DND-41 (cell line): ENCODE measurements at places on chromosomes 1 and 21.

- no peaks in the 10 kb centered on the region for H3K27me3 ChIP-seq
- H3K27ac ChIP-seq, result no peak overlapping the region
- DNase-seq, result no peak
- H3K36me3 ChIP-seq, result no peaks in the 10 kb centered on the region
- H3K4me3 ChIP-seq, result no peak overlapping the region
Observed at GRCh38 chr1:171899838-171900237, 58.5 kb downstream of the DNM3 start.

- no peak overlapping the region for H3K4me3 ChIP-seq
- no peaks in the 10 kb centered on the region for H3K27me3 ChIP-seq
- H3K36me3 ChIP-seq, result peaks cover 82% of the 10 kb centered on the region
- H3K27ac ChIP-seq, result no peak overlapping the region
- no peak for DNase-seq
Observed at GRCh38 chr1:33296824-33297223, 24.1 kb downstream of the A3GALT2 start.

DNA sequence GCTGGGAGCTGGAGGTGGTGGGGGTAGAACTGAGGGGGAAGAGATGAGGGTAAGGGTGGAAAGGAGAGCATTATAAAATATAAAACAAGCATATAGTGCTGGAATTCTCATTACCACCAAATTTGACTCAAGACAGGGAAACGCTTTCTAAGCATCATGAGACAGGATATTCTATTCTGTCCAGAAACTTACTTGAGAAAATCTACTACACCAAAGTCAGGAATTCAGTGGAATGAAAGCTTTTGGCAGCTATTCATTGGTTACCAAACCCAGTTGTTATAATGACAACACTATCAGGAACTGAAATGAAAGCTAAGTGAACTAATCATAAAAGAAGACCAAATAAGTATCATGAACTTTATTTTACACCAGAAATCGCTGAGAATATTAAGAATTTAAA, 14.5 kb downstream of the AIDA start:
- peaks cover 26% of the 10 kb centered on the region for H3K36me3 ChIP-seq
- H3K27me3 ChIP-seq, result no peaks in the 10 kb centered on the region
- H3K4me1 ChIP-seq, result no peaks in the 10 kb centered on the region
- no peak overlapping the region for H3K4me3 ChIP-seq
- H3K27ac ChIP-seq, result no peak overlapping the region
- no peak for DNase-seq

- no peak overlapping the region for H3K27ac ChIP-seq
- peaks cover 13% of the 10 kb centered on the region for H3K4me1 ChIP-seq
- H3K4me3 ChIP-seq, result no peak overlapping the region
- no peaks in the 10 kb centered on the region for H3K36me3 ChIP-seq
Observed at GRCh38 chr1:155015527-155016230, 13.1 kb downstream of the ZBTB7B start.

DNA sequence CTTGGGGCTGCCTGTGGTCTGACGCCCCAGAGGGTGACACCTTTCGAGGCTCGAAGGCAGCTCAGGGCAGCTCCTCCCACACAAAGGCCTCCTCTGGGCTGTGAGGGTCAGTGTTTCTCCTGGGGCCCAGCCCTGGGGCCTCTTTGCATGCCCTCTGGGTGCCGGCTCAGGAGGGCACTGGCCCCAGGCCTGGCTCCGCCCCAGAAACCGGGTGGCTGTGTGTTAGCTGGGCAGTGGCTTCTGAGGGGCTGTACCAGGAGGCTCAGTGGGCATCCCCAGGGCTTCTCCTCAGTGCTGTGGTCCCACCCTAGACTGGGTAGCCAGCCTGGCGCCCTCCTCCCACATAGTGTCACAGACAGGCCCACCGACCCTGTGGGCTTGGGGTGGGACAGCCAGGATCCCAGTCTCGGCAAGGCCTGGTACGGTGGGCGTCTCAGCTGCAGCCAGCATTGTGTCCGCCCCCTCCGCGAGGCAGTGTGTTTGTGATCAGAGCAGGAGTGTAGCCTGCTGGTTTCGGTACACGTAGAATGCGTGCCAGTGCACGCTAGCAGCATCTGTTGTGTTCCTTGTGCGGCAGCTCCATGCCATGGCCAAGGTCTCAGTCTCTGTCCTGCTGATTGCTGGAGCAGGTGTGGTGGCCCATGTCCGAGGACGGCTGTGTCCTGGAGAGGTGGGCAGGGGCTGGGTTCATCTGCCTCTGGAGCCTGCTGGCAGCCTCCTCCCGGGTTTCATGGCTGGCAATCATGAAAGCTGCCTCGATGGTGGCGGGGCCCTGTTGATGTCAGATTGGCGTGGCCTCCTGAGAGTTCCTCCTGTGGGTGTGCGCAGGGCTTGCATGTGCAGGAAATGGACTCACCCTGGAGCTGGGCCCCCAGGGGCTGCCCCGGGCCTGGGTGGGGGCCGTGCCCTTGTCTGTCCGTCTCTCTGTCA, 28.0 kb downstream of the RRP1 start:
- H3K4me1 ChIP-seq, result no peaks in the 10 kb centered on the region
- H3K4me3 ChIP-seq, result no peak overlapping the region
- DNase-seq, result no peak
- no peaks in the 10 kb centered on the region for H3K27me3 ChIP-seq
- no peaks in the 10 kb centered on the region for H3K36me3 ChIP-seq
- H3K27ac ChIP-seq, result no peak overlapping the region

DNA sequence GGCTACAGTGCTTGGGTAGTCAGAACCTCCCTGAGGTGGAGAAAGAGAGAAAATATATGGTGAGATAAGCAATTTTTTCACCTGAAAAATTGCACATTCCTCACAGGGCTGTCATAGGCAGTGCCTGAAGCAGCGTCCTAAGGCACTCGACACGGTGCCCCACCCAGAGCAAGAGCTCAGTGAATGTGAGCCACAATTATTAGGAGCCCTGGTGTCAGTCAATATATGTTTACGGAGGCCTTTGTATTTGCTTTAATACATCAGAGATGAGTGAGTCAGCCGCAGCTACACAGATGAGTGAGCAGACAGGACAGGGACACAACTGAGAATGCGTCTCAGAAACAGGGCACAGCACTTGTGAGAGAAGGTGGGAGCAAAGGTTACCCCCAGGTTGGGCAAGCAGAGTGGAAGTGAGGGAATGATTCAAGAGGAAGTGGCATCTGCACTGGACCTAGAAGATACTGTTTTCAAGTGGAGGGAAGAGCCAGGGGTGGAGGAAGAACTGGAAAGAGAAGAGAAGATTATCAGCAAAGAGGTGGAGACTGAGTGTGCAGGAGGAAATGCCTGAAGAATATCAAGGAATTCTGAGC, 5.2 kb upstream of the PIGC start:
- no peak overlapping the region for H3K4me3 ChIP-seq
- no peak for DNase-seq
- peaks cover 20% of the 10 kb centered on the region for H3K4me1 ChIP-seq
- no peak overlapping the region for H3K27ac ChIP-seq

GRCh38 chr21:15066123-15066575, 1.3 kb upstream of the NRIP1 start:
- DNase-seq, result no peak
- peaks cover 34% of the 10 kb centered on the region for H3K4me1 ChIP-seq
- peak overlapping the region; percentile 92 for H3K27ac ChIP-seq
- H3K4me3 ChIP-seq, result peak overlapping the region; percentile 85

GRCh38 chr1:39391691-39392679, 99.5 kb upstream of the BMP8A start:
- no peak overlapping the region for H3K4me3 ChIP-seq
- peaks cover 45% of the 10 kb centered on the region for H3K36me3 ChIP-seq
- H3K27ac ChIP-seq, result no peak overlapping the region
- H3K27me3 ChIP-seq, result no peaks in the 10 kb centered on the region
- no peaks in the 10 kb centered on the region for H3K4me1 ChIP-seq

- no peaks in the 10 kb centered on the region for H3K27me3 ChIP-seq
- H3K36me3 ChIP-seq, result no peaks in the 10 kb centered on the region
- no peak overlapping the region for H3K27ac ChIP-seq
Observed at GRCh38 chr1:2602866-2603520, 16.4 kb downstream of the PRXL2B start.

DNA sequence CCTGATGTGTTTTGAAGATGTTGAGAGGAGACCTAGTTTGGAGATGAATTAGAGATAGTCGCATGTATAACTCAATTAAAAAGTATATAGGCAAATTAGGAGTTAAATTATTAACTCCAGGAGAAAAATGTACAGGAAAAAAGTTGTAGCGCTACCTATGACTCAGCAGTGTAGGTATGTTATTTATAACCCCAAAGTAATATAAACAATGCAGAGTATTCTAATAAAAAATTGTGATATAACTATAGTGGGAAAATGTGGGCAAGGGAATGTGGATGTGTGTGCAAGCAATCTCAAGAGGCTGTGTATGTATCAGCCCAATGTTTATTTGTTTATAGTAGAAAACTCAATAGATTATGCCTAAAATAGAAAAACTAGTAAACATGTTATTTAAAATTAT, 144.5 kb downstream of the BRINP2 start:
- H3K27me3 ChIP-seq, result no peaks in the 10 kb centered on the region
- H3K4me1 ChIP-seq, result no peaks in the 10 kb centered on the region
- no peaks in the 10 kb centered on the region for H3K36me3 ChIP-seq
- no peak for DNase-seq
- H3K27ac ChIP-seq, result no peak overlapping the region
- no peak overlapping the region for H3K4me3 ChIP-seq

GRCh38 chr1:180633057-180634056, 1.5 kb downstream of the XPR1 start:
- peaks cover 36% of the 10 kb centered on the region for H3K4me1 ChIP-seq
- no peak for DNase-seq
- no peaks in the 10 kb centered on the region for H3K27me3 ChIP-seq
- H3K27ac ChIP-seq, result no peak overlapping the region
- H3K36me3 ChIP-seq, result no peaks in the 10 kb centered on the region

DNA sequence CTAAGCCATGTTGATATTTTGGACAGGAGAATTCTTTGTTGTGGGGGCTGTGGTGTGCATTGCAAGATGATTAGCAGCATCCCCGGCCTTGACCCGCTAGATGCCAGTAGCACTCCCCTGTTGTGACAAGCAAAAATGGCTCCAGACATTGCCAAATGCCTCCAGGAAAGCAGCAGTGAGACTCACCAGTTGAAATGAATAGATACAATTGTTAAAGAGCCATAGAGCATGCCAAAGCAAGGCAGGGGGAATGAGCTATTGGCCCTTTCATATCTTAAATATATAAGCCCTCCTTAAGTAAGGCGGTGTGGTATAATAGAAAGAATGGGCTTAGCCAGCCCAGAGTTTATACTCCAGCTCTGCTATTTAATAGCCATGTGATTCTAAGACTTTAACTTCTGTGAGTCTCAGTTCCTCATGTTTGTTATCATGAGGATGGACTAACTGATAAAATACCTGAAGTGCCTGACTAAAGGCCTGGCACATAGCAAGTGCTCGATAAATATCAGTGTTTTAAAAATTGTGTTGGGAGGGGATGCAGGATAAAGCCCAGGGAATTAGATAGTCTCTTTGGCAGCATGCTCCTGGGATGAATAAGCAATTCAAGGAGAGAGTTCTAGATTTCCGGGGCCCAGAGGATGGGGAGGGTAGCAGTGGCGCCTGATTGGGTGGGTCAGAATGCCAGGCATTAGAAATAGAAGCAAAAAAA, 21.1 kb upstream of the RGS4 start:
- no peak overlapping the region for H3K4me3 ChIP-seq
- H3K4me1 ChIP-seq, result no peaks in the 10 kb centered on the region
- DNase-seq, result no peak
- H3K27ac ChIP-seq, result no peak overlapping the region
- H3K27me3 ChIP-seq, result peaks cover 4% of the 10 kb centered on the region
- no peaks in the 10 kb centered on the region for H3K36me3 ChIP-seq
